ENCODE measurements at places on chromosomes 13 and 19. TPM values are rescaled to one million over a fixed set of nuclear protein-coding genes. Genes with fewer than 3 reads are reported as not detected.

Gene VSTM2B
- not detected for total RNA-seq

Gene LMO7
- 30.8 TPM for total RNA-seq

DNA sequence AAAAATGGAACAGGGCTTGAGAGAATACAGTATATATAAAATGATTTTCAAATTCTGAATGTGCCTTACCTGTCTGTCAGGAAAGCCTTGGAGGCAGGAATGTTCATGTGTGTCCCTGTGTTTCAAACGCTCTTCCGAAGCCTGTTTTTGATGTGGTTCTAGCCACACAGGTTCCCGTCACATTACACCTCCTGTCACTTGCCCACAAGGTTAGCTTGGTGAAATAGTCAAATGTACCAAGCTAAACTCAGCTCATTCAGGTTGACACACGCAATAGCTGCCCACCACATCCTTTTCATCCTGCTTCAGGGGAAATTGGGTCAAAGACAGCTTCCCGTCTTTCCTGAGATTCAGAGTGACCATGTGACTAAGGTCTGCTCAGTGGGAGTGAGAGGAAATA is 574.0 kb downstream of the EFNB2 start:
- no peak for DNase-seq

DNA sequence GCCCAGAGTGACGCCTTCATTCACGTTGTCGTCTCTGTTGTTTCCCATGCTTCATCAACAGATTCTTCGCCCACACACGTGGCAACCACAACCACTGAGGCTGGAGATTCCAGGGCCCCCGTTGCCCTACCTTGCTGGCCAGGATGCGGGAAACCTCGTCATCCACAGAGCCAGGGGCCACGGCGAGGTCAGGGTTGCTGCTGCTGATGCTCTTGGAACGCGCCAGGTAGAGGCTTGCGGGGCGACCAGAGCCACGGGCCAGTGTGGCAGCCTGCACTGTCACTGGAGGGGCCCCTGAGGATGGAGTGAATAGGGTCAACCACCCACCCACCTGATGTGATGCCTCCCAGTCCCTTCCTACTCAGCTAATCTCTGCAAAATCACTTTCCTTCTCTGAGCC is 6.3 kb upstream of the ANGPTL8 start:
- DNase-seq: no peak

DNA sequence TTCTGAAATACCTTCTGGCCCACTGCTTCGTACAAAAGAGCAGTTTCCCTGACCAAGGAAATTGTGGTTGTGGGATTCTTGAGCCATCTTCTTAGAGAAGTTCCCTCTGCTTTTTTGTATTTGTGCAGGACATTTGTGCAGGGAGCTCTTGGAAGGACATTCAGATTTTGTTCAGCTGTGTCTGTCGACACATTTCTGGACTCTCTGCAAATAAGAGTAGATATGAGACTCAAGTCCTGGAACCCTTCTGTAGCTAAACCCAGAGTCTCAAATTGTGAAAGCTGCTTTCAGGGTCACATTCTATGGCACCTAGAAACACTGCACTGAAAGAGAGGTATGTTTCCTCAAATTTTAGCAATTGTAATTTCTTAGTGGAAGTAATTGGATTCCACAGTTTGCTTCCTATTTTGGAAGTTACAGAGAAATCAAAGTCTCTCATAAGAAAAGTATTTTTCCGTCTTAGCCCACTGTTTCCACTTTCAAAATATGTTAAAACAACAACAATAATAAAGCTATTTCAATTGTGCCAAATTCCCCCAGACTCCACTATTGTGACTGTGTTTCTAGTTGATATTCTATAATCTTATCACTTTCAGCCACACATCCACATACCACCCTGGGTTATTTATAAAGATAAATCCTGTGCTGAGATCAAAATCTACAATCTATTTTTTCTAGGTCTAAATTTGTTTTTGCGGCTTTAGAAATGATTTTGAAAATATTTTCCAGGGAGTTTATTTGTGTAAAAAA is 224.0 kb downstream of the COG6 start:
- DNase-seq: no peak

DNA sequence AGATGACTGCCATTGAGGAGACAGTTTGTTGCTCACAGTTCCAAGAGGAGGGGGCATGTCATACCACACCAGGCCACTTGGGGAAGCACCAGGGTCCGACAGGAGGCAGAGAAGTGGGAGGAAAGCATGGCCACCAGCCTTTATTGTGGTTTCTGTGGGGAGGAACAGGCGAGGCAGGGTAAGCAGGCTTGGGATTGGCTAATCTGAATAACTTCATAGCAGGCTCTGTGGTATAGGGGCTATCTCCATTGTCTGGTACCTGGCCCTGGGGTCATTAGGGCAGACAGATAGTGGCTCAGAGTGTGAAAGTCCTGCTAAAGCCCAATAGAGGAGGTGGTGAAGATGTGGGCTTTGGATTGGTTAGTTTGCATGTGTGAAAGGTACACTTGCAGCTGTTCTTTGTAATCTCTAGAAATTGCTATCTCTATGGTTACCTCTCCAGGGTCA is 35.5 kb downstream of the CBY2 start:
- DNase-seq: peak; percentile 11

- DNase-seq: no peak
These were observed 16.9 kb upstream of the TEX29 start for GRCh38 chr13:111303559-111303958.

GRCh38 chr13:98260357-98261164 is 83.5 kb upstream of the RNF113B start:
- no peak for DNase-seq

GRCh38 chr19:10220695-10221094 is 10.4 kb downstream of the S1PR2 start:
- DNase-seq: no peak

GRCh38 chr13:80157261-80157932 is 183.5 kb downstream of the SPRY2 start:
- DNase-seq: no peak

DNA sequence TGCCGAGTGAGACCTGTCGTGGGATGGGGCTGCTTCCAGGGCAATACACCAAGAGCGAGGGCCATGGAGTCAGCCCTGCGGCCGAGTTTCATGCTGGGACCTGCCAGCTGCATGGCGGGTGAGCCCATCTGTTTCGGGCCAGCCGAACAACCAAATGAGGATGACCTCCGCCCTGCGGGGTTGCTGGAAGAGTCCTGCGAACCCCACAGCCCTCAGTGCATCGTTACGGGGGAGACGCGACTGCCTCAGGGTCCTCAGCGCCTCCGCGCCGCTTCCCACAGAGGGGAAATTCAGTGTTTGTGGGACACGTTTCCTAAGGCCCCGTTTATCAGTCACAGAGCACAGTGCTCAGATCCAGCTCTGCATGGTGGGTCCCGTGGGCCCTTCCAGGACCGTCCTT is 22.0 kb downstream of the SLC15A1 start:
- DNase-seq: no peak

DNA sequence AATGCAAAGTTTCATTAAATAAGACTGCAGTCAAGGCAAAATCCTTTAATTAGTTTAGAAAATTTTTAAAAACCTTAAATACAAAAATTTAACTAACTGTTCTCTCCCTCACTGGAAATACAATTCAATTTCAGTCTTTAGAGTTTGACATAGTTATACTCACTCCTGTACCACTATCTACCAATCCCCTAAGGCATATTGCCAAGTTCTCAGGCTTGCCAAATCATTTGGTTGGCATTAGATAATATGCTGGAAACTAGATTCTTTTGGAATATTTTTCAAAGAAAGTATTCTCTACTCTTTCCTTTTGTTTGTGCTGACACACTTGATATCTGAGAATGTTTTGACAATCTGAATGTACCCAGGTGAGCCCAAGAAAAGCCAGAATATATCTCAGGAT is 77.2 kb downstream of the TSC22D1 start:
- peak; percentile 43 for DNase-seq

GRCh38 chr19:710767-711166 is 2.0 kb downstream of the PALM start:
- DNase-seq: no peak

- DNase-seq: no peak
These were observed 236.8 kb upstream of the SERP2 start for GRCh38 chr13:44136696-44137268.

- DNase-seq: no peak
These were observed 5.5 kb downstream of the PDE4C start for GRCh38 chr19:18220632-18221275.

Data from MCF 10A (cell line).